Muscle of leg (tissue), 16 donors: ENCODE measurements at places on chromosomes 3 and 15.

DNA sequence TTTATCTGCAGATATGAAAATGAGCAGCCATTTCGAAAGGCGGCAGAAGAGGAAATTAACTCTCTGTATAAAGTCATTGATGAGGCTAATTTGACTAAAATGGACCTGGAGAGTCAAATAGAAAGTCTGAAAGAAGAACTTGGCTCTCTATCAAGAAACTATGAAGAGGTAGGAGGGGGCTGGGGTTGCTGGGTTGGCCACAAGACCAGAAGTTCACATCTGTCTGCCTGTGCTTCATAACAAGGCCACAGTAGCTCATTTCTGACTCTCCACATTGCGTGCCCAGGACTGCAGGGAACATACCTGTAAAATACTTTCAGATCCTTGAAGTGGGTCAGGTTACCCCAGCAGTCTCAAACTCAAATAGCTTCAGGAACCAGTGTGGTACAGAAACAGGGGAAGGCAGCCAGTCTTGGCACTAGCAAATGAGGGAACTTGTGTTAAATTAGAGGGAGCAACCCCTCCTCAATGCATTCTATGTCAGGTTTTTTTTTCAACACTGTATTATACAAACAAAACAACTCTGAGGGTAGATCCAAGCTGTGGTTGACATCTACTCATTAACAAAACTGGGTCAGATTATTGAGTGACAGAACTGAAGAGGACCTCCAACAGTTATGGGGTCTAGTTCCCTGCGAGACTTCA is 48.7 kb downstream of the BFSP2 start:
- peak; percentile 35 for DNase-seq

- no peak for DNase-seq
Measured at GRCh38 chr3:150443331-150443741, 35.2 kb downstream of the TSC22D2 start.

GRCh38 chr3:187739094-187739560 is 6.1 kb downstream of the BCL6 start:
- no peak for DNase-seq

DNA sequence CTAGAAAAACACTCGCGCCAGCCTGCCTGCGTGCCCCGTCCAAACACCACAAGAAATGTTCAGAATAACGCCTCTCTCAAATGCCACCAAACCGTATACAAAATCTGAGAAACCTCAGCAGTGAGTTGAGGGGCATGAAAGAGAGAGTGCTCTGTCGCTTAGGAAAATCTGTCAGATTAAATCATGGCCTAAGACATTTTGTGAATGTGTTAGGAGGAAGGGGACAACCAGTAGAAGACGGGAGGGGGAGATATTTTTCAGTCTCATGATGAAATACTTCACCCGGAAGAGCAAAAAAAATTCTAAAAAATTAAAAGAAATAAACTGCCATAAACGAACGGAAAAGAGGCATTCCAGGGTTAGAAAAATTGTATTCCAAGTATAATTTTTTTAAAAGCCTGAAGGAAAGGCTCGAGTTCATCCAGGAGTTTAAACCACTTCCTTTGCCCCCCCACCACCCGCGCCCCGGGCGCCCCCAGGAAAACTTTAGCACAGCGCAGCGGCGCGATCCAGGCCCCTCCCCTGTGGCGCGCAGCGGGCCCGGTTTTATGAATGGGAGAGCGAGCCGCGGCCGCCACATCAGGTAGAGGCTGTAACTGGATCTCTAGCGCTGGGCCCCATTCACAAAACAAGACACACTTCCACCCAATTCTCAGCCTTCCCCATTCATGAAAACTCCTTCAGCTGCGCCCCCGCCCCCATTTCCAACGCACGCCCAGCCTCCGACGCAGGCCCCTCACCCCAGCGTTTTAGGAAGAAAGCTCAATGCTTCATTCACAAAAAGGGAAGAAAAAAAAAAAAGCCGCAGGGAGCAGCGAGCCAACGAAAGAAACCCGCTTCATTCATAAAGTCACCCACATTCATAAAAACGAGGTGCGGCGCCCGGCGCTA is 1.4 kb downstream of the ETV5 start:
- DNase-seq = peak; percentile 89

DNA sequence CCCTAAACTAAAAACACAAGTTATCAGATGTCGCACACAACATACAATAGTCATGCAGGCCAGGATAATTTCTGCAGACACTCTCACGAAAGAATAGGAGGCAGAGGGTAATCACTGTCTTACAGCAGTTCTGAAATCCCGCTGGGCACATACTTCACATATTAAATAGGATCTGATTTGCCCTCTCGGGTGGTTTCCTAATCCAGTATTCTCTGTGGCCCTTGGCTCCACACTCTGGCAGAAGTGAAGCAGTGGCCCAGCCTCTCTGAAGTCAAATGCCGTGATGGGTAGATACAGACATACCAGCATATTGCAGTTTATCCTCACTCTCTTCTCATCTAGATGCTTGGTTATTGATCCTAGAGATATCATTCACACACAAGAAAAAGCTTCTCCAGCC is 19.0 kb downstream of the GADL1 start:
- DNase-seq = no peak

DNA sequence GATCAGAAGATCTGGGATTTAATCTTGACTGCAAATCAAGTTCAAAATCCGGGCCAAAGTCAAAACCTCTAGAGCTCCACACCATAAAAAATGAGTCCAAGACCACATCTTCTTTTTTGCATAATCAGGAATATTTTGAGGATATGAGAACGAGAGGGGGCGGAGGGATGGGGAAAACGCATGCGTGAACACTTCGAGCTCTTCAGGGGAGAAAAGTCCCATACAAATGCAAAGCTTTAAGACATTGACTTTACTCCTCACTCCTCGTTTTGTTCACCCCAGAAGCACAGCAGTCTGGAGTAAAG is 68.2 kb downstream of the SUMF1 start:
- peak; percentile 77 for DNase-seq

DNA sequence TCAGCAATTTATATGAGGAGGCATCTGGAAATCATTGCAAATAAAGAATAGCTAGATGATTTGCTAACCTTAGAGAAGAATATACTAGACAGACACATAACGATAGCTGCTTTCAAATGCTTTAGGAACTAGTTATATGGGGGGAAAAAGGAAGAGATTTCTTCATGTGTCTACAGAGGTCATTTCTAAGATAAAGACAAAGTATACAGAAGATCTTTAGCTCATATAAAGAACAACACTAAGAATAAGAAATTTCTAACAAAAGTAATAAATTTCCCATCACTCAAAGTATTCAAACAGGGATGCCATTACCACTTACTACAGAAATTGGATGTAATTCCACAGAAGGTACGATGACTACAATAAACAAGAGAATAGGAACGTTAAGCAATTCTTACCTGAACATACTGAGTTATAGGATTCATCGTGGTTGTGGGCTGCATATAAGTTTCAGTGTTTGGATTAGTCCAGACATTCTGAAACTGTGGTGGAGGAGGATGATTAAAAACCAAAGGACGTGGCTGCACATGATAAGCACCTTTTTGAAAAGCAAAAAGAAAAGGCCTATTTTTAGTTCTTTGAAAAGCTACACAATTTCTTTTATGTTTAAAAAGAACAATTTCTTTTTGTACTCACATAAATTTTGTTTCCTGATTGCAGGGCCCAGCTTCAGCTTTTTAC is 8.7 kb downstream of the DAZL start:
- no peak for DNase-seq
